Spinal cord (tissue), 10 donors: ENCODE measurements at places on chromosomes 5 and 9. TPM values are rescaled to one million over a fixed set of nuclear protein-coding genes. Genes with fewer than 3 reads are reported as not detected.

Gene ENTPD2
- total RNA-seq = 5.7 TPM

Gene CCDC183
- total RNA-seq = 0.89 TPM

Gene PCDHGC4
- 20.0 TPM for total RNA-seq

Gene FOXD4L5
- total RNA-seq = 0.22 TPM

Gene CDX1
- total RNA-seq = not detected

Gene F12
- 1.9 TPM for total RNA-seq

Gene CCDC180
- total RNA-seq = 29.0 TPM

DNA sequence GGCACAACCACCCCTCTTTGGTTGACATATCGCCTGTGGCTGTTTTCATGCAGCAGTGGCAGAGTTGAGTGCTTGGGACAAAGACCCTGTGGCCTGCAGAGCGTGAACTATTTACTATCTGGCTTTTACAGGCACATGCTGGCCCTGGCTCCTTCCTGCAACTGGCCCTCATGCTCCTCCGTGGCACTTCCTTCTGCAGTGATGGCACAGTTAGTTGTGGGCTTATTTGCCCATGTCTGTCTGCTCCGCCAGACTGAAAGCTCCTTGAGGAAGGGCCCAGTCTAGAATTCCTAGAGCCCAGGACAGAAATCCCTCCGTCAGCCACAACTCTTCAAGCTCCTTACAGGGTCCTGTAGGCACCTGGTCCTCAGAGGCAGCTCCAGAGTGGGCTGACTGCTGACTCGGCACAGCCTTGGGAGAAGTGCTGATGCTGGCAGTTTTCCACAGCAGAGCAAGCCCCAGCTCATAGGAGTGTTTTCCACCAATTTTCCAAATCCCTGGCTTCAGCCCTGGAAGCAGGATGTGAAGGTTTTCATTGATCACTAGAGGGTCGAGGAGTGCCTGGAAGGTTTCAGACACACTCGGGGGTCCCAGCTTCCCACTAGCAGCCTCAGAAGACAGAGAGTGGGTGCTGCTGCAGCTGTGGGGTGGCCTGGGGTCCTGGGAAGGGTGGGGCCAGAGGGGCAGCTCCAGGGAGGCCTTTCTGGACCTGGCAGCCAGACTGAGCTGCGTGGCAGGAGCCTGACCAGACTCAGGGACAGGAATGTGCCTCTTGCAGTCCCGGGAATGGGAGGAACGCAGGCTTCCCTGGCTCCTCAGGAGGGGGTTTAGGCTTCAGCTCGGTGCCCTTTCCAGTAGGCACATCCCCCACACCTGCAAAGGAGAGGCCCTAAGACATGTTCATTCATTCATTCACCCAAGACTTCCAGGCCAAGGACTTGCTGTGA, 56.5 kb upstream of the ANGPTL2 start:
- peak; percentile 62 for DNase-seq

- no peak for DNase-seq
Observed at GRCh38 chr5:151106043-151106442, 25.2 kb upstream of the TNIP1 start.

DNA sequence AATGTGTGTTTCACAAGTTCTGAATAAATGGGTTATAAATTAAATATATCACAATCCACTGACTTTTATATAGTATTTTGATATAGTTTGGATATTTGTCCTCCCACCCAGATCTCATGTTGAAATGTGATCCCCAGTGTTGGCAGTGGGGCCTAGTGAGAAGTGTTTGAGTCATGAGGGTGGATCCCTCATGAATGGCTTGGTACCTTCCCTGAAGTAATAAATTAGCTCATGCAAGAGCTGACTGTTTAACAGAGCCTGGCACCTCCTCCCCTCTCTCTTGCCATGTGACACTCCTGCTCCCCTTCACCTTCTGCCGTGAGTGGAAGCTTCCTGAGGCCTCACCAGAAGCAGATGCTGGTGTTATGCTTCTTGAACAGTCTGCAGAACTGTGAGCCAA, 127.9 kb upstream of the PALM2AKAP2 start:
- no peak for DNase-seq

DNA sequence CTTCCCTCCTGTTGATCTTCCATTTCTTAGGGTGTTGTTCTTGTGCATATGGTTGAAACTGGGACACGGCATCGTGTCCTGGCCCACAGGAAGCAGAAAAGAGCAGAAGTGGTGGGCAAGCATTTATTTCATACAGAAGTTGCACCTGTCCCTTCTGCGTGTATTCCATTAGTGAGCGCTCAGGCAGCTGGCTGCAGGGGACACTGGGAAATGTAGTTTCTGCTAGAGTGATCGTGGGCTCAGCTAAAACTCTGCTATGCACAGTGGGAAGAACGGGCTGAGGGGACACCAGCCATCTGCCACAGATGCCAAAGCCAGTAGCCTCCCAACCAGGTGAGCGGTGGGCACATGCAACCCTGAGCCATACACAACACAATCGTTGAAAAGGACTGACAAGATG, 57.4 kb upstream of the ASS1 start:
- DNase-seq = no peak

DNA sequence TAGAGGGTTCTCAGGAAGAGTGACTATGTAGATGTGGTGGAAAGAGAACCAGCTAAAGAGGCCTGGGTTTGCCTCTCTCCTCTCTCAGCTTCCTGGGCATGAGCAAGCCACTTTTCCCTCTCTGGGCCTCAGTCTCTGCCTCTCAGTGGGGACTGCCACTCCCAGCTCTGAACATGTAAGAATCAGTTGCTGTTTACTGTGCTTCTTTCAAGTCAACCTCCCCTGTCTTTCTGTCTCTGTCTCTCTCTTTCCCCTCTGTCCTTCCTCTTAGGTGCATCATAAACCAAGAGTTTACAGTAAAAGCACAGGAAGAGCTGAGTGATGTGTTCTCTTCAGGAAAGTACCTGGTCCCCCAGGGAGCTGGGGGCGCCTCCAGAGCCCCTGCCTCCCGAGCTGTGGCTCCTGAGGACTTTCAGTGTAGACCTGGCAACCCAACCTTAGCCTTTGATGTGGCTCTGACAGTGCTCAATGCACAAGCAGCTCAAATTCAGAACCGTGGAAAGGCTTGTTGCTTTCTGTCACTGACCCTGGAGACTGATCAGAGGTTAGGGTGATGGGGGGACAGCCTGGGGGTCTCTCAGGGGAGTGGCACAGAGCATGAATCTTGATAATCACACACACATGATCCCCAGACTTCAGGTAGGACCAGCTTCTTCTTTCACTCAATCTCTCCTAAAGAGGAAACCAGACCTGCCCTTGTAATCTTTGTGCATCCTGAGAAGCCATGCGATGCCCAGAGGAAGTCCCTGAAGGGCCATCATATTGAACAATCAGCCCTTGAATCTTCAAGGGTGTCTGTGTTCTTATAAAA, 59.4 kb upstream of the TNFSF8 start:
- DNase-seq = no peak

- DNase-seq = no peak
Observed at GRCh38 chr5:180090098-180090768, 18.7 kb upstream of the RNF130 start.

DNA sequence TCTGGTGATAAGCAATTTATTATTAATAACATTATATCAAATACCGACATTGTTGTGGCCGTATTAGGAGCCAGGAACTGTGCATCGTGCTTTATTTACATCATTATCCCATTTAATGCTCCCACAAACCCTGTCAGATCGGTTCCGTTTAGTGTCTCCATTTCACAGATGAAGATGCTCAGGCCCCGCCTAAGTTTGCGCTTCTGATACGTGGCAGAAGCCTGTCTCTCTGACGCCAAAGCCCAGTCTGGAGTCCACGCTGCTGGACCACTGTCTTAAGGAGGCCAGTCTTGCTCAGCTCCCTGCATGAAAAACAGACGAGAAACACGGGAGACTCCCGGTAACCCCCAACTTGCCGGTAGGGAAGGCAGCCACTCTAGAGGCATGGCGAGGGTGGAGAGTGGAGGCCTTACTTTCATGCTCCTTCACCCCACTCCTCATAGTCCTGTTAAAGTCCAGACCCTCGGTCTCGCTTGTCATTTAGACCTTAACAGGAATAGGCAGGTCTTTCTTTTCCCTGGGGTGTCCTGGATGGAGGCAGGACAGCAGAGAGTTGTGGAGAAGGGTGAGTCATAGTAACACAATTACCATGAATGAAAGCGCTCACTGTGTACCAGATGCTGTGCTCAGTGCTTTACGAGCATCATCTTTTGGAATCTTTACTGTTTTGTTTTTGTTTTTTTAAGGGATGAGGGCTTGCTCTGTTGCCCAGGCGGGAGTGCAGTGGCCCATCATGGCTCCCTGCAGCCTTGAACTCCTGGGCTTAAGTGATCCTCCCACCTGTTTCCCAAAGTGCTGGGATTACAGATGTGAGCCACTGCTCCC, 872 bp downstream of the TXNDC15 start:
- DNase-seq = peak; percentile 66

DNA sequence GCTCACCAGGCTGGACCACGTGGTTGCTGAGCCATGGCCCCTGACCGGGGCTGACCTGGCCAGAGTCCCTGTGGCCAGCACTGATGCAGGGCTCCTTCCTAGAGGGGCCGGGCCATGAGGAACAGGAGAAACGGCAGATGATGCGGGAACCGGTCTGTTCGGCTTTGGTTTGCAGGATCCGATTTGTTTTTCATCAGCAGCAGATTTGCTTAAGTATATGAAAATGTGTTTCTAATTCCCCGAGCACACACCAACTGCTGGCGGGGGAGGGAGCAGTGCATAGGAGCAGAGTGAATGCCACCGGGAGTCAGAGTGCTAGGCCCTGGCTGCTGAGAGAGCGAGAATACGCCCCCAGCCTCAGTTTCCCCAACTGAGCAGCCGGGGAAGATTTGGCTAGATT, 13.6 kb downstream of the NTNG2 start:
- DNase-seq = no peak

DNA sequence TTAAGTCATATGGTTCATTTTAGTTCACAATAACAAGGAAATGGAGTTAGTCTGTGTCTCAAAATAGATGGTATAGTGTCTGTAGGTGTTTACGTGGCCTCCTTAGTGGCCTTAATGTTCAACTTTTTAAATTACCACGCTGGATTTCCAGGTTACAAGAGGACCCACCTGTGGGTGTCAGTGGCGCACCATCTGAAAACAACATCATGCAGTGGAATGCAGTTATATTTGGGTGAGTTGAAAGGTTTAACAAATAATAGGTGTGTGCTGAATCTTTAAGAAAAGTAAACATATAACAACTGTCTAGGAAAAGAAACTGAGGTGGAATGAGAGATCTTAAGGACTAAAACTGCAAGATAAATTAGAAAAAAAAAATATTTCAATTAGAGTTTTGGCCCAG, 2.9 kb downstream of the UBE2B start:
- no peak for DNase-seq

DNA sequence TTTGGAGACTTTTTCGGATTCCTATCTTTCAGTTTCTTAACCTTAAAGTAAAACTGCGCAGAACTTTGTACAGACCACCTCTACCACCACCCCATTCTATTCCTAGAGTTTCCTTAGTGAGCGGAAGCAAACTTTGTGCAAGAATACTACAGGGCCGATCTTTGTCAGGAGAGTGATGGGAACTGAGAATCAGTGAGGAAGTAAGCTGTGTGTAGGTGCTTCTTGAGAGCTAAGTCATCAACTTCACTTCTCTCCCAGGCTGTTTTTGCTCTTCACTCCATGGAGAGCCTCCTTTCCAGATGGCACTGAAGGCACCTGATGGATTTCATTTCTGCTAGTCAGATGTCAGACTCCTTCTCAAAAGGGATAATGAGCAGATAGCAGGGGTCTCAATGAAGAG, 127.3 kb downstream of the SPATA31D1 start:
- no peak for DNase-seq

GRCh38 chr9:79824265-79824664, 252.5 kb downstream of the TLE4 start:
- no peak for DNase-seq

GRCh38 chr5:125750147-125750860, 672.9 kb upstream of the GRAMD2B start:
- no peak for DNase-seq

DNA sequence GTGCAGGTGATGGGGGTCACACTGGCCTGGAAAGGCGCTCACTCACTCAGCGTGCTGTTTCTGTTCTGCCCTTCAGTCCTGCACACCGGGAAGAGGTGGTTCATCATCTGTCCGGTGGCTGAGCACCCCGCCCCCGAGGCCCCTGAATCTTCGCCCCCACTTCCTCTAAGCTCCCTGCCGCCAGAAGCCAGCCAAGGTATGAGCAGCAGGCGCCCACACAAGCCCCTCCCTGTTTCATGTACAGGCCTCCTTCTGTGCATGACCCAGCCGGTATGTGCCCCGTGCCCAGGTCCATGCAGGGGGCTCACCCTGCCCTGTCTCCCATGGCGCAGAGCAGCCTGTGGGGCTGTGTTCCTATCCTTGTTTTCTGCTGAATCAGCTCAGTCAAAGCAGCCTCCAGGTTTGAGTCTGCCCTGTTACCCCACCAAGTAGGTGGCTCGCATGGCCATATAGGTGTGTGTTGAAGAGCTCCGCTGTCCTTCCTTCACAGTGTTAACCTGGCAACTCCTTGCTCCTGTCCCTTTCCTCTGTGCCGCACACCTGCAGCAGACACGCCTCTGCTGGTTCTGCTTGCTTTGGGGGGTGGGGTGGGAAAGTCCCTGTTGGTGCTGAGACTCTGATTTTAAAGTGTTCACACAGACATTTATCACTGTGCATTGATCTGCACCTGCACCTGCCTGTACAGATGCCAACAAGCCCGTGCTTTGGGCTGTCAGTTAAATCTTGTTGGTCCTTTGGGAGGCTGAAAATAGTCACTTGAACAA, 84.8 kb downstream of the WNK2 start:
- DNase-seq = no peak

GRCh38 chr5:181164076-181164952, 16.9 kb downstream of the OR2V2 start:
- DNase-seq = no peak

DNA sequence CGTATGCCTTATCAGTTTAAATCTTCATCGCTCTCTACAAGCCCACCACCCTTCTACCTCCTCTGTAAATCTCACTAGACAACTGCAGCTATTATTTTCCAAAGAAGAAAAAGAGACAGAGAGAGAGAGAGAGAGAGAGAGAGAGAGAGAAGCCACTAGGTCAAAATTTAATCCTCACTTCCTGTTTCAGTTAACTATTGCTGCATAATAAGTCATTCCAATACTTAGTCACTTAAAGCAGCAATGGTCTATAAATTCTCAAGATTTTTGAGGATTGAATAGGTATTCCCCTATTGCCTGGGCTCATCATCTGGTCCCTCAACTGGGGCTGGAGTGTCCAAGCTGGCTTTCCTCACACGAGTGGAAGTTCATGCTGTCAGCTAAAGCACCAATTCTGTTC, 68.8 kb downstream of the ITGA1 start:
- no peak for DNase-seq

GRCh38 chr9:70136632-70137031, 93.0 kb downstream of the MAMDC2 start:
- DNase-seq = no peak

GRCh38 chr9:133029994-133030316, 842 bp upstream of the GTF3C5 start:
- no peak for DNase-seq

DNA sequence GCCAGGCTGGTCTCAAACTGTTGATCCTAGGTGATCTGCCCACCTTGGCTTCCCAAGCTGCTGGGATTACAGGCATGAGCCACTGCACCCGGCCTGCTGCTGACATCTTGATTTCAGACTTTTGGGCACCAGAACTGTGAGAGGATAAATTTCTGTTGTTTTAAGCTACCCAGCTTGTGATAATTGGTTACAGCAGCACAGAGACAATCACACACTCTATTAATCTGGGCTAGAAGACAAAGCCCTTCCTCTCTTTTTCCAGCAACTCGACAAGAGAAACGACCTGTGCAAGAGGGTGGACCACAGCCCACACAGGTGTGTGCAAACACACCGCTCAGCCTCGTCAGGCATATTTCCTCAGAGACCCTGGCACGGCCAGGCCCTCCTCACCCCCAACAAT, 4.5 kb downstream of the ANKRD55 start:
- no peak for DNase-seq

GRCh38 chr5:127386557-127386956, 96.0 kb downstream of the MEGF10 start:
- no peak for DNase-seq

- no peak for DNase-seq
Observed at GRCh38 chr9:82327641-82328040, 339.1 kb downstream of the SPATA31D1 start.
